ENCODE measurements at places on chromosomes 6 and 20.

- DNase-seq = no peak
Observed at GRCh38 chr6:170475118-170475517, 78.0 kb downstream of the PSMB1 start.

DNA sequence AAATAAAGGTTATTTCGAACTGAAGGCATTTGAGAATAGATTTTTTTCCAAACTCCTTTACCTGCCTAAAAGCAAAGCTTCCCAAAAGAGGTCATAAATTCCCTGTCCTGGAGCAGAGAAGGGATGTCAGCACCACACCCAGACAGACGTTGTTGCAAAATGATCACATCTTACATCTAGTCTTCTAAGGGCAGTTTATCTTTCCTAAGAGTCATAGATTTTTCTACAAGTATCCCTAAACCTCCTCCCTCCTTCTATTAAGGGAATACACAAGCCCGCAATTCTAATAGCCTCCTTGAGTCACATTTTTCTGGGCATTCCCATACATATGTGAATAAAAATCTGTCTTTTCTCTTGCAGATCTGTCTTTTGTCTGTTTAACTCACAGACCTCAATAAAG is 20.6 kb upstream of the AKAP12 start:
- DNase-seq = no peak

DNA sequence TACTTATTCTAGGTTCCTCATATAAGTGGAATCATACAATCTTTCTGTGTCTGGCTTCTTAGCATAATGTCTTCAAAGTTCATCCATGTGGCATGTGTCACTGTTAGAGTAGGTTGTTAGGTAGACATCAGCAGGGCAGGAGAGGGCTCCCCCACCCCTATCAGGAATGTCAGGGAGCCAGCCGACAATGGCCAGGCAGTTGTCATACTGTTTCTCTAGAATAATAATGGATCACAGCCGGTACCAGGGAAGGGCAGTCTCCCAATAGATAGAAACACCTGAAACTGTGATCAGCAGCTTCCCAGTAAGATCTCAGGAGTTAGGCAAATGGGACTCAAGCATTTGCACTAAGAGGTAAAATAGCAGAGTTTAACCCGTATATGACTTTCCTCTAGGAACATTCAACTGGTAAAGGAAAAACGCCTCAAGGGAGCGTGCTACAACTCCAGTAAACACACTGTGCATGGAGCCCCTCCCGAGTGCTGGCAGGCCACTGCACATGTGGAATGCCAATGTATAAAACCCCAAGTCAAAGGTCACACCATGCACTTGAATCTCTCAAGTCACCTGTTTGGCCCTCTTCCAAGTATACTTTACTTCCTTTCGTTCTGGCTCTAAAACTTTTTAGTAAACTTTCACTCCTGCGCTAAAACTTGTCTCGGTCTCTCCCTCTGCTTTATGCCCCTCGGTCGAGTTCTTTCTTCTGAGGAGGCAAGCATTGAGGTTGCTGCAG is 29.8 kb upstream of the SIRT5 start:
- DNase-seq = no peak

DNA sequence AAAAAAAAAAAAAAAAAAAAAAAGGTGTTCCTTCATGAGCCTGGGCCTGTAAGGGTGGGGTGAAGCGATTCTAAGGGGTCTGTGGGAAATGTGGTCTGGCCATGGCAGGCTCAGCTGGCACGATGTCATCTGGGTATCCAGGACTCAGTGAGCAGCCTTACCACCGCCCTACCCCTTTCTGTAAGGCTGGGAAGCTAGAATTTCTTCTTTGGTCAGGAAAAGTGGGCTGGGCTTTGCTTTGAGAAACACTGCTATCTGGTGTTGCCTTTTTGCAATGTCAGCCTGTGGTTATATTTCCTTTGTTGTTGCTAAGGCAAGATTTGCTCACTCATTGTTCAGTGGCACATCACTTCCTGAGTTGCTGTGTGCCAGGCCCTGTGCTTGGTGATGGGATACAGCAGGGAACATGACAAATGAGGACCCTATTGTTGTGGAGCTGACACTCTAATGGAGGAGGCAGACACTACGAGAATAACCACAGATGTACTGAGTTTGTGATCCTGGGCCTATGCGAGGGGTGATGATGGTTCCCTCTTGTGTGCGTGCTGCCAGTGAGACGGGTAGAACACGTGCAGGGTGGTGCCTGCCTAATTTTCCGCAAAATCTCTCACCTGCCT is 45.9 kb upstream of the ZNFX1 start:
- DNase-seq = peak; percentile 79

- DNase-seq = peak; percentile 91
Observed at GRCh38 chr6:156848533-156848932, 71.4 kb downstream of the ARID1B start.

DNA sequence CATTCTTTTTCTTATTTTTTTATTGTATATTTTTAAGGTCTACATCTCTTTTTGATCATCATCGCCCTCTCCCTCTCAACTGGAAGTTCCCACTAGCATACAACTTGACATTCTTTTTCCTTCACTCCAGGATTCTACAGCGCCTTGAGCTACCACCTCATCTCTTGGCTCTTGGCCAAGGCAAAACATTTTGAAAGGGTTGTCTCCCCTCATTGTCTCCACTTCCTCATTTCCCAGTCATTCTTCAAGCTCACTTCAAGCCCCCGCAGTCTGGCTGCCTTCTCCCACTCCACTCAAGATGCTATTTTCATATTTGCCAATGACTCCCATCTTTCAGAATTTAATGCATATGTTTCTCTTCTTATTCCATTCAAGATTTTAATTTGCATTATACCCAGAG is 63.0 kb downstream of the OPN5 start:
- DNase-seq = no peak

- DNase-seq = no peak
Observed at GRCh38 chr6:113989675-113990074, 18.7 kb upstream of the HDAC2 start.

GRCh38 chr6:104858642-104859041 is 1.1 kb downstream of the HACE1 start:
- no peak for DNase-seq

GRCh38 chr6:81204731-81205130 is 547.8 kb downstream of the TENT5A start:
- peak; percentile 30 for DNase-seq

DNA sequence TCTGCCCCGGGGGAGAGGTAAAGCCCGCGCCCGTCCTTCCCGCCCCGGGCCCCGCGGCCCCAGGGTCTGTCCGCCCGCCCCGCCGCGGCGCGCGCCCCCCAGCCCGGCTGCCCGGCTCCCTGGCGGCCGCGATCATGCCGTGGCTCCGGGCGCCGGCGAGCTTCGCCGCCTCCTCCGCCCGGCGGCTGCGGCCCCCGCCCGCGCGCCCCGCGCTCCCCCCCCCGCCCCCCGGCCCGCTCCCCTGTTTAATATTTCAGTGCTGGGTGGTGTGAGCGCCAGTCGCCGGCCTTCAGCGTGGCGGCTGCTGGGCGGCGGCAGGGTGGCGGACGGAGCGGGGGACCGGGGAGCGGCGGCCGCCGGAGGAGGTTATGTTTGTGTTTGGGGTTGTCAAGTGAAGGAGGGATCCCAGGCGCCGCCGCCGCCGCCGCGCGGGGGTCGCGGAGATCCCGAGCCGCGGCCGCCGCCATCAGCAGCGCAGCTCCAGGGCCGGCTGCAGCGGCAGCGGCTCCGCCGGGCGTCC is at the start of gene HIVEP1:
TSS of gene HIVEP1 (plus strand) at position 275 of the 520 bp plus-strand sequence. CDS start 3,317 bp downstream, outside the sequence.
- DNase-seq = no peak

DNA sequence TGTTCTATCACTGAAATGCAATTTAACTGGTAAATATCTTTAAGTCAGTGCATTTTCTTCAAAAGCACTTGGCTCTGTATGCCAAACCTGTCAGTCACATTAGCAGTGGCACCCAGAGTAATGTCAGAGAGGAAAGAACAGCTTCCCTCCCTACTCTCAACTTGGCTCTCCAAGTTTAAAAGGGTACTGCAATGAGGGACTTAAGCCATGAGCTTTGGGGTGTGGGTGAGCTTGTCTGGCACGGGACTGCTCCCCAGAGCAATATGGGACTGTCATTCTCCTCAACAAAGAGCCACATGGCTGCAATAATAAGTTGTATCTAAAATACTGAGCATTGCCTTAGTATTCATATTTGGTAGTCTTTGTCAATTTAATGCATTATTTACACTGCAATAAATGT is 4.0 kb downstream of the GCM2 start:
- DNase-seq = no peak

- peak; percentile 61 for DNase-seq
Observed at GRCh38 chr6:6714118-6714897, 125.8 kb downstream of the LY86 start.

- DNase-seq = no peak
Observed at GRCh38 chr6:11527274-11527870, 10.2 kb upstream of the TMEM170B start.

DNA sequence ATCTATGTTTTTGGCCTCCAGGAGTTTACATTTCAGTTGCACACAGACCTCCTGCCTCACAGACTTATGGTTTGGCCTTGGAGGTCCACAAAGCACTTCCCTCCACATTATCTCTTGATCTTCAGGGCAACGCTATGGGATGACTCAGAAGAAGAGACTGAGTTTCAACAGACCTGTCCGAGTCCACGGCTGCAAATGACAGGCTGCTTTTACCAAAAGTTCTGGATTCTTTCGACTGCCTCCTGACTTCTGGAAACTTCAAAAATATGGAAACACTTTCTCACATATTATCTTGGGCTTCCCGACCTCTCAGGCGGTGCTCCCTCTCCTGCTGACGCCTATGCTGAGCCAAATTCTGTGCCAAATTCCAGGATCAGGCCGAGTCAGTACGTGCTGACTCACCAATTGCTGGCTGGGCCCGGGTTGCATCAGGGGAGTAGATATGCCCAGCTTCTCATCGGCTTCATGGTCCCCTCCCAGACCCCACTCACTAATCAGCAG is 190.2 kb downstream of the BMP7 start:
- no peak for DNase-seq

Data from SJCRH30 (cell line).